GM12865 (cell line): ENCODE measurements at places on chromosomes 4 and X.

- DNase-seq = no peak
Observed at GRCh38 chrX:44317181-44317580, 26.3 kb downstream of the EFHC2 start.

- DNase-seq = no peak
Observed at GRCh38 chr4:108834166-108834834, 71.4 kb upstream of the ETNPPL start.

- no peak for DNase-seq
Observed at GRCh38 chr4:77582711-77583110, 22.9 kb upstream of the CXCL13 start.

GRCh38 chr4:144656850-144657249, 10.9 kb downstream of the HHIP start:
- DNase-seq = no peak

DNA sequence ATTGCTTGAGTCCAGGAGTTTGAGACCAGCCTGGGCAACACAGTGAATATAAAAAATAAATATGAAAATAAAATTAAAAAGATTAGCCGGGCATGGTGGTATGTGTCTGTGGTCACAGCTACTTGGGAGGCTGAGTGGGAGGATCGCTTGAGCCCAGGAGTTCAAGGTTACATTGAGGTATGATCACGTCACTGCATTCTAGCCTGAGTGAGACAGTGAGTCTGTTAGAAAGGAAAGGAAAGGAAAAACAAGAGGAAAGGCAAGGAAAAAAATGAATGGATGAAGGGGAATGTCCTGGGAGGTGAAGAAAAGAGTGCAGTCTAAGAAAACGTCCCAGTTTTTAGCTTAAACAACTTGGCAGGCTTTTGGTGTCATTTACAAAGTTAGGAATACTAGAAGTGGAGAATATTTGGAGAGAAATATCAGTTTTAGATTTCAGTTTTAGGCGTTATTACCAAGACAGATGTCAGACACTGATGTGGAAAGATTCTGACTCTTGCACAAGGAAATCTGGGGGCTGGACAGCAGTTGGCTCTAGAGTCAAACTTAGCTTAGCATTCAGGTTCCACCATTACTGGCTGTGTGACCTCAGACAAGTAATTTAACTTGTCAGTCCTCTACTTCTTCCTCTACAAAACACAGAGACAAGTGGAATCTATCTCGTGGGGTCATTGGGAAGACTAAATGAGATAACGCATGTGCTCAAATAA, 139.0 kb downstream of the TSPAN5 start:
- no peak for DNase-seq

DNA sequence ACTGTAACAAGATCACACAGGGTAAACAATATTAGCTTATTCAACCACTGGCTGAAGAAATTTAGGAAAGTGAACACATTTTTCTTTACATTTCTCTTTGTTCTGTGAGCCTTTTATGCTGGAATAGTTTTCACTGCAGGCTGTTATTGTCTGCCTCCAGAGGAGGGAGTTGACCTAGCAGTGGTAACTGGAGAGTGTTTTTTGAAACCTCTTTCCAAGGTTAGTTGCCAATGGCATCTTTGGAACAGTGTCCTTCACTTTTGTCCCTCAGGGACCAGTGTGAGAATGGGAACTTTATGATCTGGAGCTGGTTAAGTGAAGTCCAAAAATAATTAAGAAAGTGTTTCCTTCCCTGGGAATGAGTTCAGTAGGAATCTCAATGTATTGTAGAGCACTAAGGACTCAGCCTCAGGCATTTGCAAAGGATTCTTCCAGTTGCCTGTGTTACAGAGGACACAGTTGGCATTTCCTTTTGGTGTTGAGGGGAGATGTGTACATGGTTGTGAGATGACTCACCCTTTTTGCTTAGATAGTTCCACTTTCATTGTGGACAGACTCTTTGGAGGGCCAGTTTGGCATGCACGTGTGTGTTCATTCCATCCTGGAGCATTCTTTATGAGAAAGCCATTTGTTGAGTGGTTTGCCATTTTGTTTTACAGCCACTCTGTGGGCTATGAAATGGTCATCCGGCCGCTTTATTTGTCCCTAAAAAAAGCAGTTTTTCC, 61.3 kb downstream of the AR start:
- peak; percentile 3 for DNase-seq

- DNase-seq = no peak
Observed at GRCh38 chrX:139049465-139049864, 337.9 kb upstream of the FGF13 start.
